Stimulated activated CD8-positive, alpha-beta memory T cell treated with anti-CD3 and anti-CD28 coated beads, Interleukin-7, amount 100 ng/mL, for 48 hours (primary cell): ENCODE measurements at places on chromosomes 6 and 20.

GRCh38 chr6:6397842-6398241, 77.4 kb upstream of the F13A1 start:
- no peak for DNase-seq

DNA sequence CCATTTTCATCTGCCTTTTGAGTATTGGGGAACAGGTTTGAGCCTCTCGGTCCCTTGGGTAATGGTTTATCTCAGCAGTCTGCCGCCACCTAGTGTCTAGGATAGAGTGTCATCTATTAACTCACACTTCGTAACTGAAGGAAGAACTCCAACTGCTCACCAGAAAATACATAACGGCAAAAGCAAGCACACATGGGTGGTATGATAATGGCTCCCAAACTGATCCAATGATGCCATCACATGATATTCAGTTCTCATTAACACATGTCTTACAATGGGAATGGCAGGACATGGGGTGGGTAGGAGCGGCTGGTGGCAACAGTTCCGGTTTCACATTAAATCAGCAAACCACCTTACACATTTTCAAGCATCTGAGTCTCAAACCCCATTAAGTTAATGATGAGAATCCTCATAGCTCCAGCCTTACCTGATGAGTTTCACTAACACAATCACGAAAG, 110.7 kb upstream of the PHACTR1 start:
- DNase-seq = peak; percentile 5

DNA sequence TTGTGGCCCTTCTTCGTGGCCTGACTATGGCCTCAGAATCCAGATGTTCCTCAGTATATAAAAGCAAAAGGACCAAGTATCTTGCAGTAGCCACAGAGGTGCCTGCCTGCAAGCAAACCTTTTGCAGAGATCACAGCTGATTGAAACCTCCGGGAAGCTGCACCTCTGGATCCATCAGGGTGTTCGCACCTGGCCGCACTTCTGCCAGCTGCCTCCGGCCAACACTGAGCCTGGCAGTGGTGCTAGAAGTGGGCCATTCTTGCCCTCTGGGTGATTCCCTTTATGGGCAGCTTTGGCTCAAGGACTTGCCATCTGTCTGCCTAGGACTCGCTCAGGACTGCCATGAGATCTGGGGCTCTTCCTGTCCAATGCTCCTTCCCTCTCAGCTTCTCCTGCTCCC, 214.6 kb upstream of the ECI2 start:
- DNase-seq = no peak

DNA sequence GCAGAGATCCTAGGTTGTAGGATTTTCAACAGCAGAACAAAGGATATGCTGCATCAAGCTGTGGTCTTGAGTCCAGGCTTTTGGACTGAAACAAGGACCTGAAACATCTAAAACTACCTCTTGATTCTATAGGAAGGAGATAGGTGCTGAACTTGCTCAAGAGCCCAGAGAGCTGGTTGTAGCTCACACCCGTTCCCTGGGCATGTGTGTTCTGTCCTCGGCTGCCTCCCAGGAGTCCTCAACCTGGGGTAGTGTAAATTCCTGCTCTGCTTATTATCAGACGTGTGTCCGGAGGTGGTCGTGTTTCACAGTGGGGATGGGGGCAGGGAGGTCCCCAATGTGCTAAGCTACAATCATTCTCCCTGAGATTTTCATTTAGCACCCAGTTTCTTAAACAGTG, 4.8 kb downstream of the NOP56 start:
- no peak for DNase-seq

GRCh38 chr20:55934146-55934545, 71.2 kb downstream of the CBLN4 start:
- DNase-seq = no peak

- DNase-seq = no peak
Observed at GRCh38 chr6:116352515-116353471, 18.0 kb upstream of the DSE start.

DNA sequence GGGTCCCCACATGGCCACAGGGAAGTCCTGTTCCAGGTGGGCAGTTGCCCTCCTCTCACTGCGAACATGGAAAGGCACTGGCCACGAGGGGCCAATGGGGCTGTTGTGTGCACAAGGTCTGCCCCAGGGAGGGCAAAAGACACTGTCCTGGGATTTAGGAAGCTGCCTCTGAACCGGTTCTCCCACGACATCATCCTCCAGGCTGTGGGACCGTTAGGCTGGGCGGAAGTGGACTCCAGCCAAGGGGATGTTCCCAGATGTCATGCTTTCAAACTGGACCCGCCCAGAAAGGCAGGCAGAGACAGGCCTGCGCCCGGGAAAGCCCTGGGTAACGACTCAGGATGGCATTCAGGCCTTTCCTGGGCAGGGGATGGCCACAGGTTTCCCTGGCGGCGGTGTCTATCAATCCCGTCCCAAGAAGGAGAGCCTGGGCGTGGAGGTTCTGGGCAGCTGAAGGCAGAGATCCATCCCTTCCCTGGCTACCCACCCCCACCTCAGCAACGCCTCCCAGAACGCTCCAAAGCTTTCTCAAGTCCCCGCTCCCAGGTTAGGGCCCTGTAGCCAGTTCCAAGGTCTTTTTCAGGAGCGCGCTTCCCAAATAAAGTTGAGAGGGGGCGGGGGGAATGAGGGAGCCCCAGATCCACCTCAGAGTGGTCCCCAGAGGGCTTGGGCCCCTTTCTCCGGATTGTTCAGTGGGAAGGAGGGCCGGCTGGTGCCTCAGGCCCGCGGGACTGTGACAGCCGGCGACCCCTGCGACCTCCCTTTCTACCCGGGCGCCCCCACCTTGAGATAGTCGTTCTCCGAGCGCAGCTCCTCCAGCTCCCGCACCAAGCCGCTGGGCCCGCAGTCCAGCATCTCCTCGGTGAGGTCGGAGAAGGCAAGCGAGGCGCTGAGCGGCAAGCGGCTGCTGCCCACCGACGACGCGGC, 13.8 kb upstream of the TLDC2 start:
- no peak for DNase-seq

- peak; percentile 97 for DNase-seq
Observed at GRCh38 chr20:33686100-33686983, at the start of gene E2F1. Gene E2F1, minus strand, starts transcription at chr20:33686385. Its CDS starts 121 bp downstream, at chr20:33686264.

DNA sequence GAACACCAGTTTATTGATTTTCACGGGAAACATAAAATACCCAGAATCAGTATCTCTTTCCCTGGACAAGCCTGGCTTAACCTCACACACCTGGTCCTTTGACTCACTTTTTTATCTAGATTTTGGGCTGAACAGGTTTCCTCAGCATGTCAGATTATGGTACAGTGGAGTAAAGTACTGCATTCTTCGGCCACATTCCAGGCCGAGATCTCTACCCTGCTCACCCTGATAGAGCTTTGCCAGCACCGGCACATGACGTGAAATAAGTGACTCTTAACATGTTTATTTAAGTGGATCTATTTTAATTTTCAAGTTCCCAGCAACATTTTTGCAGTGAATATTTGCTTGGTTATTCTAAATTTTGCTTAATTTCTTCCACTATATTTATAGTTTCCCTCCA, 79.0 kb upstream of the POPDC3 start:
- no peak for DNase-seq

GRCh38 chr6:73062130-73062529, 163.2 kb downstream of the KHDC1L start:
- no peak for DNase-seq

DNA sequence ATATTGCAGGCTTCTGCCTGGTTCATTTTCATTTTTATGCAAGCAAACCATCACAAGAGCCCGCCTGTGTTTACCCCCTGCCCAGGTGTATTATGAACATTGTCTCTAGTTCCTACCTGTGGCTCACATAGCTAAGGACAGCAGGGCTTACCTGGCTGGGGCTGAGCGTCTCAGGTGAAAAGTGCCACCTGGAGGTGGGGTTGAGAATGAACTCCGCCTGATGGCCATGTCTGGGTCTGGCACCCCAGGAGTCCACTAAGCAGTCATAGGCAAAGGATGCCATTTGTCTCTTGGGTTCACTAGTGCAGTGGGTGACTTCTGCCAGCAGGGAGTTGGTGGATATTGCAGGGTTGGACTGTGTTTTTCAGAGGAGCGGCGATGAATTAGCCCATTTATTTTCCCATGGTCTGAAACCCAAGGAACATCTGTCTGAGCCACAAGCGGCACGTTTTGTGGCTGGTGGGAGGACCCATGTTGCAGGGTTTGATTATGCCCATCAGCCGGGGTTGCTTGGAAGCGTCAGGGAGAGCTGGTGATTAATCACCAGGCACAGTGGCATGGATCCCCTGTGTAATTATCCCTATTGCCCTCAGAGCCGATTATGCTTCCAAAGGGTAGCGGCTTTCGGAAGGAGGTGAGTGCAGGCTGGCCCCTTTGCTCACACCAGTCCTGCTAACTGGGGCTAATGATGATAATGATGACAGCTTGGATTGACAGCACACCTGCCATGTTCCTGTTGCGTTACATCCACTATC, 92.1 kb downstream of the CDH26 start:
- no peak for DNase-seq

- no peak for DNase-seq
Observed at GRCh38 chr6:117118490-117118889, 146.9 kb upstream of the VGLL2 start.

GRCh38 chr6:158730541-158730907, 80.7 kb downstream of the SYTL3 start:
- no peak for DNase-seq

GRCh38 chr6:13044390-13044789, 283.9 kb downstream of the TBC1D7 start:
- DNase-seq = no peak
